ENCODE measurements at places on chromosomes 7 and 10.

DNA sequence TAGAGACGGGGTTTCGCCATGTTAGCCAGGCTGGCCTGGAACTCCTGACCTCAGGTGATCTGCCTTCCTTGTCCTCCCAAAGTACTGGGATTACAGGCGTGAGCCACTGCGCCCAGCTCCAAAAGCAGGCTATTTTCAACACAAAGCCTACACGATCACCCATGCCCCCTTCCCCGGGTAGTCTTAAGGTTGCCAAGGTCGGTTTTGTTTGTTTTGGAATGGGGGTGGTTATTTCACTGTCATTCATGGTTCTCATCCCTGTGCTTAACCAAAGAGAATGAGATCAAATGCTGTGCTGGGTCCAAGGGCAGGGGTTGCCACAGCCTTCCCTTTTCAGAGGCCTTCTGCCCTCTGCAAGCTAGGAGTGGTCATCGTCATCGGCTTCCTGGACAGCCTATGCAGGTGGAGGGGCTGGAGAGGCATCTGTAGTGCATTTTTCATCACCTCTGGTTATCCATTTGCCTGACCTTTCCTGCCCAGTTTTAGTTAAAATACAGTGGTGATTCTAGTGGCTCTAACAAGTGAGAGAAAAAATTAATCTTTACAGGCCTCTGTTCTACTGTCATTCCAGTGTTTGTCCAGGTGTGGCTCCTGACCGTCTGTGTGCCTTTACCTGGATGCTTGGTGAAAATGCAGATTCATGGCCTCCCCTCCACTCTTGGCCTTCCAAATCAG, 11.4 kb downstream of the BLVRA start:
- DNase-seq = no peak

DNA sequence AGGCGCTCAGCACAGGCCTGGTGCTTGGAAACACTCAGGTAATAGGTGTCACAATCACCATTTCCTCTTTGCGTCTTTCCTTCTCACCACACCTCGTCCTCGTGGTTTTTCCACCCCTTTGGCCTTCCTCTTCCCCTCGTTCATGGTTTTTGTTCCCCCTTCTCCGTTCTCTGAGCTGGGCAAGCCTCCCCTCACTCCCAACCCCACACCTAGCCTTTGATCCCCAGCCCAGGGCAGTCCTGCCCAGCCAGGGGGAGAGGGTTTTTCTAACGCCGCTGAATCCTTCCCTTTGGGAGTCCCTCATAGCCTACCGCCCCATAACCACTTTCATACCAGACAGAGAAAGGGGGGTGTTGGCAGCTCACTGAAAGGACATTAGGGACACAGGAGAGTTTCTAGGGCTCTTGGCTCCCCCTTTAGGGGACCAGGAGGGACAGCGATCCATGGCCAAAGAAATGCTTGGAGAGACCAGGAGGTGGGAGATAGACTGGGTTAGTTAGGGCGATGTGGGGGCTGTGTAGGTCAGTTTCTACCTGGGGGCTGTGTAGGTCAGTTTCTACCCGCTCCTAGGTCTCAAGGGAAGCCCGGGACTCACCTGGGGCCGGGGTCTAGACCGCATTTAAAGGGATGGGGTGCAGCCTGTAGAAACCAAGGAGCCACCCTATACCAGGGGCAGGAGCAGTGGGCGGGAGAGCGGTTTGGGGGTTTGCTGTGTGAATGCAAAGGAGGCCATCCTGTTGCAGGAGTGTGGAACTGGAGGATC, 1.4 kb downstream of the EPHB4 start:
- no peak for DNase-seq

DNA sequence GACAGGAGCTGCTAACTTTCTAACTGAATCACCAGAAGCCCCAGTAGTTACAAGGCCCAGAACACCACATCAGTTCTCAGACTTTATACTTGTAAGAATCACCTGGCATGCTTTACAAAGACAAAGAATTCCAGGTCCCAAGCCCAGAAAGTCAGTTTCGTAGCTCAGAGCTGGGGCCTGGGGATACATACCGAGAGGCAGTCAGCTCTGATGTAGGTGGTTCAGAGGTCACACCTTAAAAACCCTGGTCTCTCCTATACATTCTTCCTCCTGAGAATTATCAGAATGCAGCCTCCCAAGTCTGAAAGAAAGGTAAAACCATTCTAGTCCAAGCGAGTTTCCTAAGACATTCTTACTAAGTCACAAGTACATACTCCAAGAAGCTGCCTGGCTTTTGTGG, 2.3 kb downstream of the GRB10 start:
- no peak for DNase-seq

DNA sequence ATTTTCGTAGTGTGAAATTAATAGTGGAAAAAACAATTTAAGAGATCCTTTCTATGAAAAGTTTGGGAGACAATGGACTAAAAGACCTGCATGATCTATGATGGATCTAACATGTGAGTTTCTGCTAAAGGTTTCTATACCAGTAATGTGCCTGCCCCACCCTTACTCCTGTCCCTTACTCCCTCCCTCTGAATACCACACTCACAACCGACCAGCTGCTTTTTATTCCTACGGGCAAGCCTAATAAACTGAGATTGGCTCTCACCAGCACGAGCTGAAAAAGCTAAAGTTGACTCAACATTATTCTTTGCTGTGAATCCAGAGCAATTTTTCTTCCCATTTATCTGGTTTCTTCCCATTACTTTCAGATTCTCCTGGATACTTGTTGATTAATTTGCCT, 17.8 kb upstream of the REEP3 start:
- DNase-seq = no peak

DNA sequence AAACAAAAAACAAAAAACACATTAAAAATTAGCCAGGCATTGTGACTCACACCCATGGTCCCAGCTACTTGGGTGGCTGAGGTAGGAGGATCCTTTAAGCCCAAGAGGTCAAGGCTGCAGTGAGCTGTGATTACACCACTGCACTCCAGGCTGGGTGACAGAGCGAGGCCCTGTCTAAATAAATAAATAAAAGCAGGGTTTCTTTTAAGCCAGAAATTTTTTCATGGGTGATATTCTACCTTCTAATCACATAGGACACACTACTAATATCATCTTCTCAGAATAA, 14.2 kb upstream of the SVIL start:
- DNase-seq = no peak

DNA sequence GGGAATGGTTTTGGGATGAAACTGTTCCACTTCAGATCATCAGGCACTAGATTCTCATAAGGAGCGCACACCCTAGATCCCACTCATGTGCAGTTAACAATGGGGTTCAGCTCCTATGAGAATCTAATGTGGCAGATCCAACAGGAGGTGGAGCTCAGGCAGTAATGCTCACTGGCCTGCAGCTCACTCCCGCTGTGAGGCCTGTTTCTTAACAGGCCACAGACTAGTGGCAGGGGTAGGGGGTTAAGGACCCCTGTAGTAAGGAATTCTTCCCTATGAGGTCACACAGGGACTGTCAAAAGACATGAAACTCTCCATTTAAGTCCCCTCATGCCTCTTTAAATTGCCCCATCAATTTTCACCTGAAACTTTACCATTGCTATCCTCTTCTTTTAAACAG, 8.0 kb downstream of the HGF start:
- DNase-seq = no peak

GRCh38 chr7:140455743-140456142, 23.6 kb downstream of the MKRN1 start:
- DNase-seq = no peak

DNA sequence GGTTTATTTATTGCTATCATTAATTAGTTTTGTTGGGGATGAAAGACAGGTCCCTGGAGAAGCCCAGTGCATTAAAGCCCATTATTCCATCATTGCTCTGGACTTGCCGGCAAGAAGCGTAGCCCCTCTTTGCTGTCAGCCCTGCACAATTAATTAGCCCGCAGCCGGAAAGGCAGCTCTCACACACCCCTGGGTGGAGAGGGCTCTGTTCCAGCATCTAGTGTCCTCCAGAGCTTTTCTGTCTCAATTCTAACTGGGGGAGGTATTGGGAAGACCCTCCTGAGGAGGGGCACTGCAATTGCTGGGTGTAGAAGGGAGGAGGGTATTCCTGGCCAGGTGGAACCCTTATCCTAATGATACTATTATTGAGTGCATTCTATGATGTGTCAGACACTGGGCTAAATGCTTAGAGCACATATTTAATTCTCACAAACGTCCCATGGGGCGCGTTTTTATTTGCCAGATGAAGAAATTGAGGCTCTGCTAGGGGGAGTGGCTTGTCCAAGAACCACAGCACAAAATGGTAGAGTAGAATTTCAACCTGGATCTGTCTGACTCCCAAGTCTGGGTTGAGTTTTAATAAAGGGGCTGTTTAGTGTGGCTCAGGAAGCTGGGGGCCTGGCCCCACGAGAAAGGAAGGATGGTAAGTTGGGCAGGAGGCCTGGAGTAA, 148.1 kb upstream of the PCBD1 start:
- no peak for DNase-seq

DNA sequence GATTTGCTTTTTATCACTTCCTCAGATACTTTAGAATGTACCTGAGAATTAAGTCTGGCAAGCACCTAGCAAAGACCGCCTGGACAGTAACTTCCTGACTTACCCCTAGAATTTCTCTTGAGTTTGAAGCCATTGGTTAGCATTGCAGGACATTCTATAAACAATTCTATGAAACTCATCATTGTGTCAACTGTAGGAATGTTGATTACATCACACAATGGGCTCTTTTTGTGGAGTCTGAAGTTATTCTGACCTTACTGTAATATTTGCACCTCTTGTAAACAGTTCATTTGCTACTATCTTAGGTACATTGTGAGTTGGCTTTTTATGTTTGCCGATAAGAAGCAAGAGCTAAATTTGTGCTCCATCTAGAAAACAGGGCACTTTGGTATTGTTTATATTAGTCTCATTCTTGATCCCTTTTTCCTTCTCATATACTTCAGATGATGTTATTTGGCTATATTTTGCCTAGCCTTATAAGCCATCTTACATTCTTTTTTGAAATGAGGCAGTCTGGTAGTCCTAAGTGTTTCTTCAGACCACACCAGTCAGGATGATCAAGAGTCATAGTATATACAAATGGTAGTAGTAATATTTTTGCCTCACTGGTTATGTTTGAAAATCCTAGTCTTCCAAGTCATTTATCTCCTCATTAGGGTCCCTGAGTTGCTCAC, 52.4 kb downstream of the CASD1 start:
- DNase-seq = no peak

Data from GM04503 (cell line).